ENCODE measurements at places on chromosomes 3 and 15. TPM values are rescaled to one million over a fixed set of nuclear protein-coding genes. Genes with fewer than 3 reads are reported as not detected.

The SSUH2 gene
- 0.25 TPM for polyA plus RNA-seq

The OR5H2 gene
- not detected for polyA plus RNA-seq

The ZNF80 gene
- polyA plus RNA-seq, result not detected

The CHSY1 gene
- 17.7 TPM for polyA plus RNA-seq

DNA sequence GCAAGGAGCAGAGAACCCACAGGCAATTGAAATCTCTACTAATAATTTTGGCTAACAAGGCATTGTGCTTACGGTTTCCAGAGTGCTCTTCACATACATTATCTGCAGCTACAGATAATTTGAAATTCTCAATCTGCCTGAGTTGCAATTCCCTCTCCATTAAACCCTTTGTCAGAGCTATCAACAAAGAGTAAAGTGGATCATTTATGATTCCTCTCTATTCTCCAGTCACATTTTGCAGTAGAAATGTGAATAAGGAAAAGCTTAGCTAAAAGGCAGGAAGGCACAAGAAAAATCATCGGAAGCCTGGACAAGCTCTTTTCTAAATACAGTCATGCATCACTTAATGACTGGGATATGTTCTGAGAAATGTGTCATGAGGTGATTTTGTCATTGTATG, 49.6 kb downstream of the FAM98B start:
- no peak for DNase-seq

- DNase-seq, result no peak
Observed at GRCh38 chr3:114721864-114722263, 425.2 kb downstream of the ZBTB20 start.

DNA sequence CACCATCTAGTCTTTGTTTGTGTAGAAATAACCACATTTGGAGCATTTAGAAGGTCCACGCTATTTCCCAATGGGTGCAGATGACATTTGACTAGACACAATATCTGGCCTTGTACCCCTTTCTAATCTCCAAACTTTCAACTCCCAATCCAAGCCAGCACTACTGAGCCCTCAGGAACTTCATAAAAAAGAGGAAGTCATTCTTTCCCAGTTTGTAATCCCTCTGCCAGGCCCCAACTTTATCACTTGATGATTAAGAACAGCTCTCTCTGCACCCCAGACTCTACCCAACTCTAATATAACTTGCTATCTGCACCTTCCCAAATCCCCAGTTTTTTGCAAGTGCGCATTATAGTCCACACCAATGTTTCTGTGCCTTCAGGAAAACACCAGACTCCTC, 170.2 kb downstream of the KCNMB2 start:
- DNase-seq, result no peak

DNA sequence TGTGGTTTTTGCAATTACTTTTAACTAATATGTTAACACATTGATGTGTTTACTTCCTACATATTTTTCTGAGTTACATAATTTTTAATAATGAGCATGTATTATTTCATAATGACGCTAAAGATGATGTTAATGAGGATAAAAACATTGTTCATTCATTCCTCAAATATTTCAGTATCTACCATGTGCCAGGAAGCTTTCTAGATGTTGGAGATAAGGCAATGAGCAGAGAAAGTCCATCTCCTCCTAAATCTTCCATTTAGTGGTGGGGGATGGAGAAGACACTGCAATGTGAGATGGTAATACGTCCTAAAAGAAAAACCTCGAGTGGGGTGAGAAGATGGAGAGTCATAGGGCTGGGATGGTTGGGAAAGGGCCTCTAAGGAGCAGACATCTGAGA, 132.7 kb downstream of the MYLK start:
- peak; percentile 87 for DNase-seq

DNA sequence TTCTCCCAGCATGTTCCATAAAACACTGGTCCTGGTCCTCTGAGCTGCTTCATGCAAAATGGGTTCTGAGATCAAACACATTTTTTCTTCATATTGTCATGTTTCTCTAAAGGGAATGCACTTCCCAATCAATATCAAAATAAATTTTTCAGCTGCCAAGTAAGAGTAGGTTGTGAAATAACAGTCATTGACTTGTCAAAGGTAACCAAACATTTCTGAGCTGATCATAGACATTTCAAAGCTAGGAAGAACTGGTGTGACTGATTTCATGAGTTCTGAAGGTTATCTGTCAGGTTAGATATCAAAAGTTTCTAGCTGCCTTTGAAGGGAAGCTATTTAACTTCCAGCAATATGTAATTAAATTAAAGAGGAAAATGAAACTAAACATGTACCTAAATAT, 770.9 kb downstream of the TBL1XR1 start:
- DNase-seq, result no peak

GRCh38 chr3:170473358-170473757, 54.7 kb downstream of the CLDN11 start:
- DNase-seq, result no peak

DNA sequence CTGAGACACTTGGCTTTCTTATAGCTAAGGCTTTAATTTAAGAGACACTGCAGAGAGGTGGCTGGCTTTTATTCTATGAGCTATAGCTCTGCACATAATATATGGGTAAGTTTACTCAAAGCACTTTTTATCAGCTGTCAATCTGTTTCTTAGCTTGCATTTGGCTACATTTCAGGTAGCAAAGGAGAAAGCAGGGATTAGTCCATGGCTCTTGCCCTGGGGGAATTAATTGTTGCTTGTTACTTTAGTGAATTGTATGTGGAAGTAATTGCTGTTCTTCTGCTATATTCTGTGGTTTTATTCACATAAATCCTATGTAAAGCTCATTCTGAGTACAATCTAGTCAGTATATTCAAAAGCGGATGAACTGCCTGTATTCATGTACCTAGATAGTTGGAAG, 14.4 kb upstream of the CCDC39 start:
- no peak for DNase-seq

DNA sequence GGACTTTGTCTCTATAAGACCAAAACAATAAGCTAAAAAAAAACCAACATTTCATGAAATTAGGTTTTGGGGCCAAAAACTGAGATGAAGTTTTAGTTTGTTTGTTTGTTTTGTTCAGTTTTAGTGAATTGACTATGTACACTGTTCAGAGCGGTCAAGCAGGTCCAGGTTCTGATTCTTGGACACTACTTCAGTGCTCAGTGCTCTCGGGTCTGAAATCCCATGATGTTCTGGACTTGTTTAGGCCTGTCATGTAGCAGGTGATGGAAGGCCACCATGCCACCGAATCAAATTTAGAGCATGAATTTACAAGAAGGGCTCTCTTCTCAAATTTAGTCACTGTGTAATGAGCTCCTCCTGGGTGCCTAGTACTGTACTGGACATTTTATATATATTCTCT, 45.5 kb downstream of the COL8A1 start:
- no peak for DNase-seq

DNA sequence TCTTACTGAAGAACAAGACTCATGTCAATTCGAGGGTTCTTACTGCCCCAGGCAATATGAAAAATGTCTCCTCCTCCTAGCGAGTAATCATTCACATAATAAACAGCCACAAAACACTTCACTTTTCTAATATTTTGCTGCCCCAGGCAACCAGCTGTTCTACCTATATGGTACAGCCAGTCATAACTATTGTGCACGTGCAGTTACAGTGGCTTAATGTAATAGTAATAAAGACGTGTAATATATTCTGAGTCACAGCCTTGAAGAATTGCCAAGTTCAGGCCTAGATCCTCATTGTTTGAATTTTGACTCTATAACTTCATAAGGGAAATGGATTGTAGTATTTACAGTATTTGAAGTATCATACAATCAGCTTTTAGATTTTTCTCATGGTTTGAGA, 1250.0 kb upstream of the GBE1 start:
- no peak for DNase-seq

GRCh38 chr3:9246189-9246588, 3.3 kb downstream of the SRGAP3 start:
- DNase-seq, result no peak

DNA sequence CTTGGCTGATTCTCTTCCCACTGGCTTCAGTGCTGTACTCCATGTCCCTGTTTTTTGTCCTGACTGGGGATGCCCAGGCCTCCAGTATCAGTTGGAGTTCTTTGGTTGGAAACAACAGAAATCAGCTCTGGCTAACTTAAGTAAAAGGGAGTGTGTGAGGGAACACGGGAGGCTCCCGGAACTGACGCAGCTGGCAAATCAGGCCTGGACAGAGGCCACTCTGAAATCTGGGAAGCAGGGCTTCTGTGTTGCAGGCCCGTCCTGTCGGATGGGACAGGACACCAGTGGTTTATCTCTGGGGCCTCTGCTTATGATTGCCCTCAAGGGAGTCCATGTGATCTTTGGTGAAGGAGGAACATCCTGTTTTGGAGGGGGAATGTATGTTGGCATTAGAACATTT, 124.3 kb downstream of the CHCHD6 start:
- no peak for DNase-seq

DNA sequence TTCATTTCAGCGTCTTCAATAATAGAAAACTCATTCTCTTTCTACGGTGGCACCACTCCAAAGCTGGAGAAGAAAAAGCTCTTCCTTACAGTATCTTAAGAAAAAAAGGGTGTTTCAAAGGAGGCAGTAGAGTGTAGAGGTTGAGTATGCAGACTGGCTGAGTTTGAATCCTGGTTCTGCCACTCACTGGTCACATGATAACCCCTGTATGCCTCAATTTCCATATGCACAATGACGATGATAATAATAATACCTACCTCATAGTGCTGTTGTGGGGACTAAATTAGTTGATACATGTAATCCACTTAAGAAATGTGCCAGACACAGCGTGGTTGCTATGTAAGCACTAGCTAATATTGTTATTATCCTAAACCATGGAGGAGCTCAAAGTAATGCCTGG, 4.5 kb downstream of the ANP32A start:
- no peak for DNase-seq

All from BJ (cell line).